ENCODE measurements at places on chromosomes 5 and 9. TPM values are rescaled to one million over a fixed set of nuclear protein-coding genes. Genes with fewer than 3 reads are reported as not detected.

DNA sequence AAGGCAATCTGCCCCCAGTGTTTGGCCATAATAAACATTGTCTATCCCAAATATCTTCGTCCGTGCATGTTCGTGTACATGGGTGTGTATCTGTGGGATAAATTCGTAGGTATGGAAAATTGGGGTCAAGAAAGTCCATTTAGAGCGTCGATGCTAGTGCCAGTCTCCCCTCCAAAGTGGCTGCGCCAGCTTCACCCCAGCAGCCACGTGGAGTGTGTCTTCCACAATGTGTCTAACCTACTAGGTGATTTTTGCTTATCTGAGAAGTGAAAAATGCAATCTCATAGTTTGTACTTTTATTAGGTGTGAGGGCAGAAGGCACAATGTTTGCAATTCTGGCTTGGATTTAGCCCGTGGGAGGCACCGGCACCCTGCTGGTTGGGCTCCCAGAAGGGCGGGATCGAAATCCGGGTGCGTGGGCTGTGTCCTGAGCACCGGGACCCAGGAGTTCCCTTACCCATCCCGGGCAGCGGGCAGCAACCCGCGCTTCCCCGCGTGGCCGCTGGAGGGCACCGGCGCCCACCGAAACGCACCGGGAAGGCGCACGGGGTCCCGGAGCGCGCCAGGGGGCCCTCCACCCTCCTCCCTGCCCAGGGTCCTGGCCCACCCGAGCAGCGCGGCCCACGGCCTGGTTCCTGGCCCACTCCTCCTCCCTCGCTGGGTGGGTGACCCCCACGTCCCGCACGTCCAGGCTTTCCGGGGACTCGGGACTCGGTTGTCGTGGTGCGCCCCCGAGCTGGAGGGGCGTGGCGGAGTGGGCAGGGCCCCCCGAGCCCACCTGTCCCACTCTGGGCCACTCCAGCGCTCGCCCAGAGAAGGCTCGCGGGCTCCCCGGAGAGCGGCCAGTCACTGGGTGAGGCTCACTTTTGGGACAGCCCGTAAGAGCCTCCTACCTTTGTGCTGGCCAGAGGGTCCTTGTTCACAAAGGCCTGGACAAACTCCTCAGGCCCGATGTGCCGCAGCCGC, 55.4 kb upstream of the RNF130 start:
- peak; percentile 56 for DNase-seq

UNC13B gene
- 58.0 TPM for total RNA-seq

GRCh38 chr5:151458314-151458713, 10.9 kb downstream of the SLC36A1 start:
- DNase-seq, result no peak

- no peak for DNase-seq
These were observed 72.2 kb downstream of the RGS3 start for GRCh38 chr9:113535756-113536155.

- no peak for DNase-seq
These were observed 105.2 kb downstream of the GNAQ start for GRCh38 chr9:77926371-77926878.

DNA sequence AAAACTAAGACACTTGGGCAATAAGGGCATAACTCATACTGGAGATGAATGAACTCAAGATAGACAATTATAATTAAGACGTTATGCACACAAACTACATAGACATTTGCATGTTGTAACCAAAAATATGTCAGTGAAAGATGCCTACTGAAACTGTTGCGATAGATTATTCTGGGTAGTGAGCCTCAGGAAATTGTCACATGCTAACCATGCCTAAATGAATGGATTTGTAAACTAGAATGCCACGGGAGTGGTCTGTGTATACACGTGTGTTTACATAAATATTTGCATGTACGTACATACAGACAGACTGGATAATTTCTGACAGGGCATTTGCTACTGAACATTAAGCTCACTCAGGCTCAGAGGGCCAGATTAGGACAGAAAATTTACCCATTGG, 1.2 kb downstream of the NIPSNAP3B start:
- no peak for DNase-seq

- DNase-seq, result no peak
These were observed 84.5 kb downstream of the NRG2 start for GRCh38 chr5:139958432-139959148.

DNA sequence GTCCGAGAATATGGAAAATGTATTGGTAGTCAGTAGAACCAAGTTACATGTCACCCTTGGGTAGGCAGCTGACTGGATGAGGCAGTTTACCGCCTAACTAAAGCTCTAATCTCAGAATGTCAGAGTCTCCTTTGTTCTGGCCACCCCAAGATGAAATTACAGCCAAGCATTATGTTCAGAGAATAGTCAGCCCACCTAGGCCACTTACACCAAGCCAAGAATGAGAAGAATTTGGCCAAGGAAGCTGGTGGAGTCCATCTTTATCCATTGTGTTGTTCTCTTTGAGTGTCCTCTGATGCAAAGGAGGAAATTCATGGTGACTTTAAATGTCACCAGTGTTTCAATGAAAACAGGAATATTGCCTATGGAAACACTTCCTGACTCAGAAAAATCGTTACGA, 275.1 kb upstream of the MAP3K1 start:
- no peak for DNase-seq

DNA sequence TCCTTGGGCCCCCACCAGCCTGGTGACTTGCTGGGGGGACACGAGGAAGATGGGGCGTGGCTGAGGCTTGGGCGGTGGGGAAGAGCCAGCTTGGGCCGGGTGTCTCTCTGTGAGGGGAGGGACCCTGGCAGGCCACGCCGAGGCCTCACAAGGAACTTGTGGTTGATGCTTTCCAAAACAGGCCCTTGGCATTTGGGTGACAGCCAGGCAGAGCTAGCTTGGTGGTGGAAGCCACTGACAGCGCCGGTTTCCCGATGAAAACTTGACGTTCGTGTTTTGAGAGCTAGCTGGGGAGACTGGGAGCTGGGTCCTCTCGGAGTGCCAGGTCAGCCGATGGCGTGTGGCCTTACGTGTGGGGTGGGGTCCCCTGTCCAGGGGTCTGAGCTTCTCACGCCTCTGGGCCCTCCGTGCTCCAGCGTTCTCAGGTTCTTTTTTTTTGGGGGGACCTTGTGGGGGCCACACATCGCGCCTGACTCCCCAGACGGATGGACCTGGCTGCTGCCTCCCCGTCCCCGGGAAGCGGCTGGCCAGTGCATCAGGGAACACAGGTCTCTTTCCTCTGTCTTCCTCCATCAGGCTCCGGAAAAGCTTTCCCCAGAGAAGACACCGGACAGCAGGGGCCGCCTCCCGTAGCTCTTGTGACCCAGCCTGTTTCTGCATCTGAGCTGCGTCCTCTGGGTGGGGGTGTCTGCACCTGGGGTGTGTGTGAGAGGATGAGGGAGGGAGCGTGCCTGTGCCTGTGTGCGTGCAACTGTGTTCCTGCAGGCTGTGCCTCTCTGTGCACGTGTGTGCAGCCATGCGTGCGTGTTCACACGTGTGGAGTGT, 129.3 kb upstream of the LPCAT1 start:
- DNase-seq, result no peak

DNA sequence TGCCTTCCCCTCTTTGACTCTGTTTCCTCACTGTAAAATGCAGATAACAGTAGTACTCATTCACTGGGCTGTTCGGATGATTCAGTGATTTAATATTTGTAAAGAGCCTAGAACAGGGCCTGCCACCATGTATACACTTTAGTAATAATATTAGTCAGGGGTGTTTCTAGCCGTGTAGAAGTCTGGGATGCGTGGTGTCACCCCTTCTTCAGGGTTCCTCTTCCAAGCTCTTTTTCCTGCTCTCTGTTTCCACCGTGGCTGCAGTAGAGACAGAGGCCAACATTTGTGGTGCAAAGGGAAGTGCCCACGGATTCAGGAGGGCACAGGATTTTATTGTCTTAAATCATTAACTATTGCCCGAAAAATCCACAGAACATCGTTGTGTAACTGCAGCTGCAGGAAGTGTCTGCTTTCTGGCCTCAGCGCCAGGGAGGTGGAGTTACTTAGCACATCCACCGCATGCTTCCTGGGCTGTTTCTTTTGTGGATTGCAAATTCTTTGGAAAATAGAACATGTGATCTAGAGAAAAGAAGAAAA, 61.7 kb downstream of the TRIO start:
- DNase-seq, result no peak

DNA sequence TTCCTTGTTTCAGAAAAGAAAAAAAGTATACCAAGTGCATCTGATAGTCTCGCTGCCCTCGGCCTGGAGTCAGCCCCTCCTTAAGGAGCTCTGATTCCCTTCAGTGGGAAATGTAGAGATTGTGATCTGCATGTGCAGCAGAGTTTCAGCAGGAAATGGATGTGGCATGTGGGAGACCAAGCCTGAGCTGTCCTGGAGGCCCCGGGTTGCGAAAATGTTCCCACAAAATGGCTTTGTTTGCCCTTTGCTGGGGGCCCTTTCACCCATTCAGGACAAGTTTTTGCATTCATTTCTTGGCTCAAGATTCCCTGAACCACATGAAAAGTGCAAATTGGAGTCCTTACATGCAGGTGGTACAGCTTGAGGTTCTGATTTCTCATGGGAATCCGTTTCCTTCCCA, 230.9 kb downstream of the GADD45G start:
- DNase-seq, result no peak

FER gene
- 25.4 TPM for total RNA-seq

- DNase-seq, result no peak
These were observed 2.0 kb upstream of the ROR2 start for GRCh38 chr9:91951944-91952520.

GRCh38 chr5:33761139-33761538, 130.7 kb downstream of the ADAMTS12 start:
- DNase-seq, result no peak

OR1B1 gene
- total RNA-seq, result not detected

GRCh38 chr5:143402553-143403333, 743 bp downstream of the NR3C1 start:
- peak; percentile 40 for DNase-seq

INSL4 gene
- total RNA-seq, result not detected

GRCh38 chr5:18236386-18236785, 602.1 kb downstream of the TAF11L14 start:
- DNase-seq, result no peak

DNA sequence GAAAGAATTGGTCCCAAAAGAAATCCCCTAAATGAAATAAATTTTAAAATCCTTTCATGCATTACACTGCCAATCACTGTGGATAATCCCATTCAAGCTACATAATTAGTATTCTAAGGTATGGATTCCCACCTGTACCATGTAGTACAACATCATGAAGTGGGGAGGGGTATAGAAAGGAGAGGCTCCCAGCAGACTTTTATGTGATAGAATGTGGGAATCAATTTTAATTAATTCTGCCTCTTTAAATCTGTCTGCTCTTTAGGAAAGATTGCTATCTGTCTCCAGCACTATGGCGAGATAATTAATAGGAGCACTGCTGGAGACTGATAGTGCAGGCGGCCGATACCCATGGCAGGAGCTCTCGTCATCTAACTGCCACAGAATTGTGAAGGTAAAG, 95.4 kb downstream of the CDH12 start:
- DNase-seq, result no peak

DNAJA1 gene
- 254 TPM for total RNA-seq

GRHPR gene
- total RNA-seq, result 120 TPM

DNA sequence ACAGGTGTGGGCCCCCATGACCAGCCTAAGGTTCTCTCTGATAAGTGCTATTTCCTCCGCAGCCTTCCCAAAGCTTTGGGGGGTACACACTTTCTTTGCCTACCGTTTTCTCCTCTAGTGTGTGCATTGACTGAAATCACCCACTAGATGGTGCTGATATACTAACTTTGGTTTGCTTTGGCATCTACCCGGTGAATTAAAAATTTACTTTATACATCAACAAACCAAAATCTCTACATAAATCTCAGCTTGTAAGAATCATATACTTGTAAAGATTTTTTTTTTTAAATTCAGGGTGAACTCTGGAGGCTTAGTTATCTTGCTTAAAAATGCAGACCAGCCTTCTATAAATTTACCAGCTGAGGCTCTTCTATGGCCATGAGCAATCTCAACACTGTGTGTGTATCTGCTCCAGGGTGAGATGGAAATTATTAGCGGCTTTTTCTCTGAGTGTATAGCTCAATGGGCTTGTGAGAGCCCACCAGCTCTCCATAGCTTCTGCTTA, 475.7 kb upstream of the TNC start:
- DNase-seq, result peak; percentile 11

JAKMIP2 gene
- total RNA-seq, result 36.8 TPM

Data from neural crest cell (in vitro differentiated cells).